ENCODE measurements at places on chromosomes 2 and 18. TPM values are rescaled to one million over a fixed set of nuclear protein-coding genes. Genes with fewer than 3 reads are reported as not detected.

Gene DSG1
- total RNA-seq: not detected

Gene RAX
- total RNA-seq: not detected

Gene GALNT3
- 2.0 TPM for total RNA-seq

Gene TLK1
- total RNA-seq: 12.5 TPM

Gene IL37
- not detected for total RNA-seq

Gene PJVK
- total RNA-seq: 0.72 TPM

Gene ACTR3
- 645 TPM for total RNA-seq
